Cerebellar cortex (tissue), 1 donor: ENCODE measurements at places on chromosomes 6 and 20.

DNA sequence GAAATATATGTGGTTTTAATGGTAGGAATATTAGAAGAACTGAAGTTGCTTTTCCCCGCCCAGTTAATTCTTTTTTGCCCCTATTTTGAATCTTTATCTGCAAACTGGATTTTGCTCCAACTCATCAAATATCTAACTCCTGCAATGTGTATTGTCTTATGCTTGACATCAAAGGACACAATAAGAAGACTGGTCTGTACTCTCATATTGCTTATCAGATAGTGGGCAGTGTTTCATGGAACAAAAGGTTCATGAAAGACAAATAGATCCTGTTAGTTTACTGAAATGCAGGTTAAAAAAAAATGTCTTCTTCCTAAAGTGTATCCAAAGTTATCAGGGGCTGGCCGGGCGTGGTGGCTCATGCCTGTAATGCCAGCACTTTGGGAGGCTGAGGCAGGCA is 27.7 kb upstream of the GTF3C6 start:
- DNase-seq = no peak

- DNase-seq = no peak
Measured at GRCh38 chr20:22924949-22925612, 110.0 kb upstream of the SSTR4 start.

DNA sequence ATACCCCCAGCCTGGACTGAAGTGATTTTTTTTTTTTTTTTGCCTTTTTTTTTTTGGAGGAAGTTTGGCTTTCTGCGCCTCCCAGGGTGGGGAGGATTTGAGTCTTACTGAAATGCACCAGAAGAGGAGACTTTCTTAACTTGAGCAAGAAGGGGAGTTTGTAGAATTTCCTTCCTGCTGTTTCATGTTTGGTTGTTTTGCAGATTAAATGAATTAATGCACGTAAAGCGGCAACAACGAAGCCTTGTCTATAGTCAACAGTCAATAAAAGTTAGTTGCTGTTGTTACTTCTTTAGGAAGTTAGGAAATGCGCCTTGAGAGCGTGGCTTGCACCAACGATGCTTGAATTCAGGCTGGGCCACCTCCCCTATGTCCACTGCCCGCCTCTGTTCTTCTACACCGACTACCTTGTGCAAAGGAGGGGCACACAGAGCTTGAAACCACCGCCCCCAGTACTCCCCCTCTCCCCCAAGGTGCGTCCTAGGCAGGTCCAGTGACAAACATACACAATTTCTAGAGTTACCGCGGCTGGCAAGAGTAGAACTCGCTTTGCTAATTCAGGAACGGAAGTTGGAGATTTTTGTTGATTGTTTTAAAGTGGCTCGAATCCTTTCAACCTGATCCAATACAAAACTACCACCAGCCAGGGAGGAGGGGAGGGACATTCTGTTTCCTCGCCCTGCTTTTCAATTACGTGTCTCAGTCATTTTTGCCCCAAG is 830 bp upstream of the CYP24A1 start:
- DNase-seq = no peak

DNA sequence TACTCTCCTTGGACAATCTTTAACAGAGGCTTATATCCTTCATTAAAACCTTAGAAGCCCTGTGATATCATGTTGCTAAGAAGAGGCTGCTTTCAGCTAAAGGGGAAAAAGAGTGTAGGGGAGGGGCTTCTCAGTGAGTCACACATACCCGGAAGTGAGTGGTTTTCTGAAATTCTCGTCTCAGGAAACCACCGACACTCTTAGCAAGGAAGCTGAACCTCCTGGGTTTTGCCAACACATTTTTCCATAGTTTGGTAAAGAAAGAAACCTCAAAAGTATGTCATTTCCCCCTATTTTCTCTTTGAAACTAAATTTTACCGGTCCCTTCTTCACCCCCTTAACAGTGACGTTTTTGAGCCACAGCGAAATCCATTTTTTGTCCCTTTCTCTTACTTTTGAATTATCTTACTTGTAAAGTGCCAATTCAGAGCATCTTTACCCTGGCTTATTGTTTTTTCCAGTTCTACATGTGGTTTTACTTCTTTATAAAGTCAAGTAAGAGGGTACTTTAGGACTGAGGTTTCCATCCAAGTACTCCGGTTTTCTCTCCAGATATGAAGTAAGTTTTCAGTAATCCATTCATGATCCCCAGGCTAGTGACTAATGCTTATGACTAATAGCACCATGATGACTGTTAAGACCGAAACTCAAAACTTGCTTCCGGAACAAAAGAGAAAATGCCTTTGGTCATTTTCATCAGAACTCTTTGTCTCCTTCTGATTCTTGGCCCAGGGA is 219.3 kb downstream of the ARHGAP18 start:
- no peak for DNase-seq

DNA sequence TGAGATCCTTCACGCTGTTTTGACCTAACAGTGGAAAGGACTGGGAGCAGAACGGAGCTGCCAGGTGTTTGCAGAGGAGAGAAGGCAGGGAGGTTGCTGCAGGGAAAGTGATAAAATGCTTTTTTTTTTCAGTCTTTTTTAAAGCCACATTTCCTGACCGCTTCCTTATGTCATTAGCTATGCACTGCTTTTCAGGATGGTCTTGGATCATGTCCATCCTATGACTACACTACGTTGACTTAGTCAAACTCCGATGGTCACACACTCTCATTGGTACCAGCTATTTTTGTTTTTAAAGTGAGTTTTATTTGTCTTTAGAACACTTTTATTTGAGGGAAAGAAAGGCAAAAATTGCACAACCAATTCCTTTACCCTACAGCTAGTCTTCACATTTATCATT is 89.2 kb upstream of the EXOC2 start:
- DNase-seq = no peak

- no peak for DNase-seq
Measured at GRCh38 chr20:36461600-36462439, 79.5 kb upstream of the MYL9 start.

- DNase-seq = no peak
Measured at GRCh38 chr20:51536116-51537069, 6.1 kb downstream of the NFATC2 start.

DNA sequence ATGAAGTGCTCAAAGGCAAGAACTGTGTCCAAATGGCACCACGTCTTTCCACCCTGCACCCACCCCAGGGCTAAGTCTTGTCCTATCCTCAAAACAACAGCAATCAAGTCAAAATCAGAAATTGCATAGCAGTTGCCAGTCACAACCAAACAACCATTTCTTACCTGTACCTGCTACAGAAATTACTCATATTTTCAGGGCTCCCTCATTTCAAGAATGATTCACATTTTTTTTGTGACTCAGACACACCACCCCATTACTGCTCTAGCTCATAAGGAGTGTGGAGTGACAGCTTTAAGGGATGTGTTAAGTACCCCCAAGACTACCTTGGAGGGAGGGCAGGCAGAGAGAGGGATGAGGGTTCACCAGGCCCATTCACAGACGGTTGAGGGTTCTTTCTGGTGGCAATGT is 111.7 kb downstream of the TRERF1 start:
- DNase-seq = no peak
